ENCODE measurements at places on chromosomes 5 and 9. TPM values are rescaled to one million over a fixed set of nuclear protein-coding genes. Genes with fewer than 3 reads are reported as not detected.

The OMD gene
- not detected for total RNA-seq

The FBN2 gene
- 18.2 TPM for total RNA-seq

The CDC14B gene
- total RNA-seq = 11.9 TPM

The BTNL3 gene
- total RNA-seq = not detected

The RNF224 gene
- 0.13 TPM for total RNA-seq

The JAKMIP2 gene
- total RNA-seq = not detected

The ADCY2 gene
- total RNA-seq = not detected

The HTR1A gene
- not detected for total RNA-seq

The TMEM252 gene
- total RNA-seq = not detected

The BHMT gene
- not detected for total RNA-seq

The MYOZ3 gene
- not detected for total RNA-seq

The HK3 gene
- total RNA-seq = not detected

The CD14 gene
- total RNA-seq = 4.0 TPM

The BTNL9 gene
- total RNA-seq = 0.87 TPM

The PCDHA8 gene
- total RNA-seq = 0.10 TPM

The TIFAB gene
- total RNA-seq = not detected

The ZDHHC11 gene
- total RNA-seq = 11.1 TPM

The KIF24 gene
- total RNA-seq = 4.1 TPM

The PCDHB10 gene
- 0.05 TPM for total RNA-seq

The NTNG2 gene
- 2.5 TPM for total RNA-seq

The SAXO1 gene
- not detected for total RNA-seq

The C9orf50 gene
- total RNA-seq = not detected

The GRM6 gene
- not detected for total RNA-seq

The IFNA5 gene
- total RNA-seq = not detected

The ROR2 gene
- 1.9 TPM for total RNA-seq

The NR4A3 gene
- 3.2 TPM for total RNA-seq
